ENCODE measurements at places on chromosomes 4 and X. TPM values are rescaled to one million over a fixed set of nuclear protein-coding genes. Genes with fewer than 3 reads are reported as not detected.

HSFX2 gene
- 0.13 TPM for total RNA-seq

UGT2A1 gene
- total RNA-seq = 0.93 TPM

XAGE1A gene
- total RNA-seq = not detected

PGAM4 gene
- total RNA-seq = not detected

FANCB gene
- total RNA-seq = 15.9 TPM

ANOS1 gene
- total RNA-seq = 2.3 TPM

TSPAN7 gene
- 12.0 TPM for total RNA-seq

TRAM1L1 gene
- 0.57 TPM for total RNA-seq

ADGRL3 gene
- not detected for total RNA-seq

CCNB3 gene
- total RNA-seq = 4.7 TPM

FMR1NB gene
- total RNA-seq = not detected

TMPRSS11A gene
- total RNA-seq = not detected

PDE6B gene
- 1.1 TPM for total RNA-seq
